ENCODE measurements at places on chromosomes 4 and X.

DNA sequence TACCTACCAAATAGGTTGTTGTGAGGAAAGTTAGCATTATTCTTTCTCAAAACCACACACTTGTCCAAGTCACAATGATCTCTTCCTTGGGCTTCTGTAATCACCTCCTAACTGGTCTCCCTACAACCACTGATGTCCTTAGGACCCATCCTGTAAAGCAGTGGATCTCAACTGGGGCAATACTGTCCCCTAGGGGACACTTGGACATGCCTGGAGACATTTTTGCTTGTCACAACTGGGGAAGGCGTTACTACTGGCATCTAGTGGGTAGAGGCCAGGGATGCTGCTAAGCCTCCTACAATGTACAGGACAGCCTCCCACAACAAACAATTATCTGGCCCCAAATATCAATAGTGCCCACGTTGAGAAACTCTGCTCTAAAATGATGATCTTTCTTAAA lies 118.7 kb upstream of the AP1S2 start:
- DNase-seq, result peak; percentile 1

GRCh38 chr4:156291317-156291716 lies 337.7 kb upstream of the CTSO start:
- no peak for DNase-seq

GRCh38 chr4:168641811-168642140 lies 144.9 kb downstream of the PALLD start:
- DNase-seq, result no peak

- no peak for DNase-seq
These were observed 239.0 kb upstream of the MID1 start for GRCh38 chrX:10859353-10859752.

GRCh38 chrX:19956923-19957322 lies 33.9 kb downstream of the BCLAF3 start:
- DNase-seq, result no peak

GRCh38 chrX:63920875-63921274 lies 135.9 kb upstream of the ARHGEF9 start:
- DNase-seq, result no peak

DNA sequence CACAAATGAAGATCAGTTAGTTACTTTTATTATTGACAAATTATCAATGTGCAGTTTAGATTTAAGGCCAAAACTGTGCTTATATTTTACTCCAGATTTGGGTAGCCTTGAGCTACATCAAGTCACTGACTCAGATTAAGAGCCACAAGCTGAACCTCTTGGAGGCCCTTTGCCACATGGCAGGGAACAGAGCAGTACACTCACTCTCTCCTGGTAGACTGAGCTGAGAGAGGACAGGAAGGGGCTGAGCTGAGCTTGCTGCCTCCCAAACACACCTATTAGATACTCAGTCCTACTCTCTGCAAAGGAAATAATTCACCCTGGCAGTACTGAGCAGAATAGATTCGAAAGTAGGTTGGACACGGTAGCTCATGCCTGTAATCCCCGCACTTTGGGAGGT lies 7.8 kb downstream of the STAP1 start:
- no peak for DNase-seq

- DNase-seq, result no peak
These were observed 12.7 kb upstream of the STARD8 start for GRCh38 chrX:68634649-68635227.

DNA sequence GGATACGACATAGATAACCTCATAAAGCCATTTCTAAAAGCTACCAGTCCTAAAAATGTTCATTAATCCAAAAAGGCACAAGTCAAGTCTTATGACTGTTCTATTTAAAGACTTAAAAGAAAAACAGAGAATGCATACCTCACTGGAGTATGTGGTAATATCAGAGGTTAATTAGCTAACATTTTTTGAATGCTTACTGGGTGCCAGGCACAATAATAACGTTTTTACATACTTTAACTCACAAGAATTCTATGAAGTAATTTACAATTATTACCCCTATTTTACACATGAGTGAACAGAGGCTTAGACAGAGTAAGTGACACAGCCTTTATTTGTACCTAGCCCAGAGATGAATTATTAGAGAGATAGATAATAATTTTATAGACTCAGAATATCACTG lies 207.5 kb downstream of the PDGFC start:
- DNase-seq, result no peak

DNA sequence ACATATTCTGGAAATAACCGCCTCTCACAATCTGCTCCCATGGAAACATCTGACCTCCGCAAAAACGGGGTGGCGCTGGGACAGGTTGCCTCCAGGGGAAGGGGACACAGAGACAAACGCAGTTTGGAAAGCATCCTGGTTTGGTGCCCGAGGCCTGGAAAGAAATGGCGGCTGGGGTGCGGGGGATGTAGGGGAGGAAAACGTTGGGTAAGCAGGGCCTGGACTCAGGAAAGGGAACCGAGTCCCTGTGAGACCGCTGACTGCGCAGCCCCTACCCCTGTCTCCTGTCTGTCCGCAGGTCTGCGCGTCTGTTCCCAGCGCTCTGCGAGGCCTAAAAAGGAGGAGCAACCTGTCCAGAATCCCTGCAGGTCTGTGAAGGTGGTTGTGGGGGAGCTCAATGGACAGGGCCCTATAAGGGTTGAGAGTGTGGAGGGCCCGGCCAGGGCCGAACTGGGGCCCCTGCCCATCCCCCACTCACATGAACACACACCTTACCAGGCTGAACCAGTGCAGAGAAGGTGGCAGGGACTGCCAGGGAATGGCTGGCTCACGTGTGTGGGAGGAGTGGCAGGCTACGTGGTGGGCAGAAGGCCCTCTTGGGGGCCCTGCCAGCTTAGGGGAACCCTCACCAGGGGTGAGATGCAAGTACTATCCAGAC lies 672 bp downstream of the TCEAL3 start:
- peak; percentile 43 for DNase-seq

GRCh38 chrX:41921492-41922430 lies 1.6 kb downstream of the CASK start:
- no peak for DNase-seq

- no peak for DNase-seq
These were observed 342.0 kb downstream of the GBA3 start for GRCh38 chr4:23034731-23035130.

GRCh38 chr4:54779036-54779435 lies 121.3 kb downstream of the KIT start:
- no peak for DNase-seq

DNA sequence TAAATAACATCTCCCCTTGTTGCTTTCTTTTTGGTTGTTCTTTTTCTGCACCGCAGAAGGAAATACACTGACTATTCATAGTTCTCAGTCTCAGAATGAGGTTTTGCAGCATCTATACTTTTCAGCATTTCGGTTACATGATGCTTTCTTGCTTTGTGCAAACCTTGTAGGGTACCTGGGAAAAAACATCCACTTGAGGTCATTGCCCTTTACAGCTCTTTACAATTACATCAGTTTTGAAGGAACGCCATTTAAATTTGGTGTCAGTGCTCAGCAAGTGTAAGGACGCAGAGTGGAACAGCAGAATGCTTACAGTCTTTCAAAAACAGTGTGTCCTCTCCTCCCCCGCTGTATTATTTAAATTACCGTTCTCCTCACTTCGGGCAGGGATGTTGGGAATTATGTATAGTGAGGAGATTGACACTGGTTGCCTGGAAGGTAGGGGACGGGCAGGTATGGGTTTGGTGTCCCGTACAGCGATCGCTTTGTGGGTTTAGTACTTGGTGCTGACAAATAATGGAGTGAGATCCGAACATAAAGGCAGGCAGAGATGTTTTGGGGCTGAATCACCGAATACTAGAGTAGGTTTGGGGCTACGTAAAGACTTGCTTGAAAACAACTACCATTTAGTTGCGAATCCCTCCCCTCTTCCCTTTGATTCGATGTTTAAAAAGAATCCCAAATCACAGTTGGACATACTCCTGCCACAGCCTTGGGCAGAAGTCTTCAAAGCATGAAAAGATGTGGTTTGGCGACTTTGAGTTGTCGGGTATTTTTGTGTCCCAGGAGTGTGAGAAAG lies 2.0 kb upstream of the NKX3-2 start:
- no peak for DNase-seq

- DNase-seq, result peak; percentile 1
These were observed 168.7 kb downstream of the SCFD2 start for GRCh38 chr4:53196882-53197771.

DNA sequence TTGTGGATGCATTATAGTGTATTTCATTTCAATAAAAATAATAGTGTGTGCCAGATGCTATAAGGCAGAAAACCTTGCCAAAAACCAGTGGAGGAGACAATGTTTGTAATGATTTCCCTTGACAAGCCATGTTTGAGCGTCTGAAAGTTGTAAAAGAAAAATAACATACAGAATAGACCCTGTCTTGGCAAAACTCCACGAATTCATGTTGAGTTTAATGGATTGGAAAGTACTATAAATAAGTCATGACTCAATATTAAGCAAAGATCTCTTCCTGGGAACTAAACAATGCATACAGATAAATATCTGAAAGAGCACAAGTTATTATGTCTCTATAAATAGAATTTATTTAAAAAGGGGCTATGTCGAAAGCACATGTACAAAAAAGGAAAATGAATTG lies 543.5 kb downstream of the GABRG1 start:
- DNase-seq, result no peak

DNA sequence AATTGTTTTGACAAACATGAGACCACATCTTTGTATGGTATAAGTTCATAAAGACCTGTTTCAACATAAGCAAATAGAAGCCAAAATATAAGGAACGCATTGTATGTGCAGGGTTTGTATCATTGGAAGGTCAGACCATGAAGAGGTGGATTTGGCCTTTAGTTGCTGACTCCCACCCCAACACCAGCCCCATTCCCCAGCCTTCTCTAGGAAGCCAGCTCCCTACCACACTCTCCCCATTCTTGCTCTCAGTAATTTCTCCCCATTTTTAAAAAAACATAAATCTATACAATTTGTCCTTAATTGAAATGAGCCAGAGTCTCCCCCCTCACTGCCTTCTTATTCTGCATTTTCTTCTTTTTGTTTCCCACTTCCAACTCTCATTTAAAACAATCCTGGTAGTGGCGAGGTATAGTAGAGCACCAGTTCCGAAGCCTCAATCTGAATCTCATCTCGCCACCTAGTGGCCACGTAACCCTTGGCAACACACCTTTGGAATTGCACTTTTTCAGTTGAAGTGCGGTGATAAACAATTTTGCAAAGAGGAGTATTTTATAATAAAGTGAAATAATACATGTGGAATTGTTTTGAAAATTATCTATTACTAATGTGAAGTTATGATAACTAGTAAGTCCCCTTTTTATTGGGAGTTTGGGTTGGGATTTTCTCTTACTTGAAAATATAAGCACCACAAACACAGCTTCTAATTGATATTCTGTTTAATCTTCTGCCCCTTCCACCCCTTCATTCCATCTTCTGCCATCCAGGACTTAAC lies 126.6 kb downstream of the ASB9 start:
- DNase-seq, result no peak

DNA sequence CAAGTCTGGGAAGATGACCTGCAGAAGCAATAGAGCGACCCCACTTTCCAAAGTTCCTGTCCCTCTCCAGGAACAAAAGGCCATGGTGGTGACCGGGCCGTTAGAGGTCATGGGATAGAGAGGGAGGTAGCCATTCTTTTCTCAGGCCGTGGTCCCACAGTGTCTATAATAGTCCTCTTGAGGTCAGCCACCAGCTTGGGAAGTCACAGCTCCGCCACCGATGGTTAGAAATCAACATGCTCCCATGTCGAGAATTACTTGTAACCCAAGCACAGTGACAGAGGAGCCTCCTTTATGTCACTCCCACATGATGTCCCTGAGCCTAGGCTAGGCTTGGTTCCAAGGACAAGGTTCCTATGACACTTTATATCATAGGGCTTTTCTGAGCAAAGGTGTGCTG lies 48.3 kb upstream of the CBR4 start:
- DNase-seq, result no peak

GRCh38 chr4:143407474-143407873 lies 70.8 kb downstream of the GAB1 start:
- no peak for DNase-seq

GRCh38 chr4:127632420-127633403 lies at the start of gene INTU:
INTU (plus strand) TSS chr4:127632957; CDS start chr4:127633035, 78 bp downstream.
- peak; percentile 75 for DNase-seq

GRCh38 chr4:88866862-88867550 lies 169.4 kb upstream of the NAP1L5 start:
- DNase-seq, result no peak

GRCh38 chrX:80810365-80810978 lies 795 bp upstream of the BRWD3 start:
- DNase-seq, result no peak

GRCh38 chr4:33422656-33423055 lies 2702.5 kb downstream of the PCDH7 start:
- no peak for DNase-seq

GRCh38 chrX:41677183-41678060 lies 11.4 kb upstream of the GPR34 start:
- DNase-seq, result no peak

DNA sequence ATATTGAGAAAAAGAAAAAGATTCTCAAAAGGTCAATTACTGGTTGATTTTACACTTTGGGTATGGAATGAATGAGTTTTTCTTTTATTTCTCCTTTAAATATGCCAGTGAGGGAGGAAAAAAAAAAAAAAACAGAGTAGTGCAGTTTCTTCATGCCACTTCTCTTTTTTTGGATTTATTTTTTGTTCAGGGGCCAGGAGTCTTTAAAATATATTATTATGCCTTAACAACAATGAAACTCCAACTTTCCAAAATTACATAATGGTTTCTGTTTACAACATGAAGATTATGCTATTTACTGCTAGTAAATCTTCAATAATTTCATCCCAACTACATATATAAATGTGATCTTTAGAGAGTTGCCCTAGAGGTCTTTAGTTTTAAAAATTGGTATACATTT lies 31.9 kb downstream of the DTHD1 start:
- no peak for DNase-seq
